Fibroblast of mammary gland (primary cell): ENCODE measurements at places on chromosomes 16 and 17.

- no peak for DNase-seq
Measured at GRCh38 chr17:38750312-38751121, 2.0 kb upstream of the PSMB3 start.

DNA sequence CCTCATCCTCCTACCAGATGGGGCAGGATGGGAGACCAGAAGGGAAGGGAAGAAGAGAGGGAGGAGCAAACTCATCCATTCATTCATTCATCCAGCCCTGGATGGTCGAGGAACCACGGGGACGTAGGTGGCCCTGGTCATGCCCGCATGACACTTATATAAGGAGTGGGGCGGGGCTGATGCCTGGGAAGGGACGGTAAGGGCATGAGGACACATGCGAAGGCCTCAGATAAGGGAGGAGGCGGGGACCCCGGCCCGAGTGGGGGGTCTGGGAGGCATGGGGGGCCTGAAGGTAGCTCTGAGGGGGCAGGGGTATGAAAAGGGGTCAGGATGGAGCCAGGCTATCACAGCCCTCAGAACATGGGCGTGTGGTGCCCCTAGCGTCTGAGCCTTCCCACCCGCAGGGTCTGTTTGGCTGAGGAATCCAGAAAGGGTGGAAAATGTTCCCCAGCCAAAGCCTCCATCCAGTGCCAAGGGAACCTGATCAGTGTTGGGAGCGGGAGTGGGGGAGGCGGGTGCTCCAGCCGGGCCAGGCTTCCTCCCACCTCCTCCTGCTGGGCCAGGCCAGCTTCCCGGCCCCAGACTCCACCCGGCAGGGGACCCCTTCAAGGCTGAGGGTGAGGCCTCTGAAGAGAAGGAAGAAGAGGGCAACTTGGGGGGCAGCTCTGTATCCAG, 17.6 kb upstream of the CD79B start:
- DNase-seq = no peak

GRCh38 chr17:32546031-32546444, 59.2 kb downstream of the CDK5R1 start:
- no peak for DNase-seq

DNA sequence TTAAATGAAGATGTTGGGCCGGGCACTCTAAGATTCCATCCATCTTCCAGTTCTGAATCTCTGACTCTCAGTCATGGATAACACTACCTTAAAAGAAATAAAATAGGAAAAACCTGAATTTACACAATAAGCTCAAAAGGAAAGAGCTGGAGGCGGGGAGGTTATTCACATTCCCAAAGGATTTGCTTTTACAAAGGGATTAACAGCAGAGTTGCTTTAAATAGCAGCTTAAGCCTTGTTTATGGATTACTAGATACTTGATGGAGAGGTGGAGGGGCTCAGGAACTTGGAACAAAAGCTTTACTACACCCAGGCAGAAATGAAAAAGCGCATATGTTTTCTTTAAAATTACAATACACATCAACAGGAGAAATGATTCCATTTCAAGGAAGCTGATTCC, 84.5 kb downstream of the XYLT1 start:
- no peak for DNase-seq

- peak; percentile 61 for DNase-seq
Measured at GRCh38 chr17:64491034-64491860, 5.6 kb downstream of the POLG2 start.
